ENCODE measurements at places on chromosomes 2 and 18.

DNA sequence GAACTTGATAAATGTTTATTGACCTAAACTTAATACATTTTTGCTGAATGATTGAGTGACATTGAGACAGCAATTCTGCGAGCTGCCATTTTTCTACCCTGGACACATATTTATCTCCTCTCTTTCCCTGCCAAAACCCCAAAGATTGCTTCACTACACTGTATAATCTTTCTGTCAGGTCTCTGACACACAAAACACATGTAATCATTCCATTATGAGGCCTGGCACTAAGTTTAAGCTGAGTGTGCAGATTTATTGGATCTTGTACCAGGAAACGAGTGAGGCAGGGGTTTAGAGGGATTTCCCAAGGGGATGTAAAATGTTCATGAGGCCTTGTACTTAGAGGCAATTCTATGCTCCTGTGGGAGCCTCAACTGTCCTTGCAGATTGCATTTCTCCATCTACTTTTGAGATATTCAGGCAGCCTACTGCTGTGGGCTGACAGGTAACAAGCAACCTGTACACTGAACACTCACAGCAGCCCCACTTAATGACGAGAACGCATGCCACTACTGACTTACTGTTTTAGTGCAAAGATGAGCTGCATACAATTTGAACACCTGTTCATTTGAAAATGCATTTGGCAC is 13.7 kb upstream of the OSR1 start:
- no peak for DNase-seq

DNA sequence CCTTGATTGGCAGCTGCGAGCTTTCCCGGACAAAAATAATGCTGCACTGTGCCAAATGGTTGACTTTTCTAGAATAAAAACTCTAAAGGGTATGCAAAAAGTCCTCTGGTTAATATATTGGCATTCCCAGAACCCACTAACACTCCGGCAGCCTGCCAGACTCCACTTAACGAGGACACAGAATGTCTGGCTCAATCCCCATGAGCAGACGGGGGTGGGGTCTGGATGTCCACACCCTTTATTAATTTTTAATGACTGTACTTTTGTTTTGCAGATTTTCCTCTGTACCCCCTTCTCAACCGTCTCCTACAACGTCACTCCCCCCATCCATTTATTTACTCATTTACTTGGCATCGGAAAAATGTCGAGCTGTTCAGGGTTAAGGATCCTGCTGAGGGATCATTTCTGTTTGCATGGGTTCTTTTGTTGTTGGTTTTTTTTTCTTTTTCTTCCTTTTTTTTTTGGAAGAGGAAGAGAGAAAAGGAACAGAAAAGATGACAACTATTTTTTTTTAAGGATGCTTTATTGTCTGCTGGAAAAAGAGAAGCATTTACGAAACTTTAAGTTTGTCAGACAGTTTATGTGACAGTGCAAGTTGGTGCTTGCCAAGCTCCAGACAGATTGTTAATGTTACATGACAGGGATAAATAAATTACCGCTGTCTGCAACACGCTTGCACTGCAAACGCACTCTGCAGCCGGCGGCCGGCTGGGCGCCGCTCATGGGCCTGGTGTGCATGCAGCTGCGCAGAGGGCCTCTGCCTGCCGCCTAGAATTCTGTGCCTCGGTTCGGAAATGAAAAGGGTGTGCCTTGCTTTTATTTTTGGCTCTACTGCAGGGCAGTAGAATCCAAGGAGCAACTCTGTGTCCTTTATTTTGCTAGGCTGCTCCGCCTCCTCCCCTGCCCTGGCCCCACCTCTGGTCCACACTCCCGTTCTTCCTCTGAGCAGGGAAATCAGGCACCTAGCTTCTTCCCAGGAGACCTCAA is 3.6 kb downstream of the LDLRAD4 start:
- DNase-seq: no peak

- DNase-seq: no peak
These were observed 6.1 kb upstream of the CCDC102B start for GRCh38 chr18:68791801-68792200.

DNA sequence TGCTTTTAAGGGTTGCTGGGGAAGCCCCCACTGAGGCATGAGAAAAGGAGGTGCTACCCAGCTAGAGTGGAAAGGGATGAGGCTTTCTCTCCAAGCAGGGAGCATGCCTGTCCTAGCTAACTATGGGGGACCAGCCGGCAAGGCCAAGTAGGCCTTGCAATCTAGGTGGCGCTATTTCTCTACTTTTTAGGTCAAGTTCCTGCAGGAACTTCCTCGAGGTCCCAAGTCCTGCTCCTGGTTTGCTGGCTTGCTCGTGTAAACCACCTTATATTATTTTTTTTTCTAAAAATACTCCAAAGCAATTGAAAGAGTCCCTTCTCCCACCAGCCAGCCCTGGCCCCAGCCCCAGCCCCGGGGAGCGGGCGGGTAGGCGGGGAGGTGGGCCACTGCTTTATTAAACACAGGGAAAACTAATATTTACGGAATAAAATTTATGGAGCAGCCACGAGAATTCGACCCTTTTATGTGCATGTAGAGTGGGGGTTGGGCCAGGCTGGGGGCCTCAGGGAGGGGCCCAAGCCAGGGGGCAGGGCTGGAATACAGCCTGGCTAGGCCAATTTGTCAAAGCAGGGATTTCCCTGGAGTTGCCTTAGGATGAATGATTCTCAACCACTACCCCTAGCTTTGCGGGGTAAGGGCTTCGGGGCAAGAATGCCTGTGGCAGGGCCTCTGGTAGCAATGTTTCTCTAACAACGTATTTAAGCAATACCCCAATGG is 12.8 kb upstream of the IHH start:
- DNase-seq: peak; percentile 35

DNA sequence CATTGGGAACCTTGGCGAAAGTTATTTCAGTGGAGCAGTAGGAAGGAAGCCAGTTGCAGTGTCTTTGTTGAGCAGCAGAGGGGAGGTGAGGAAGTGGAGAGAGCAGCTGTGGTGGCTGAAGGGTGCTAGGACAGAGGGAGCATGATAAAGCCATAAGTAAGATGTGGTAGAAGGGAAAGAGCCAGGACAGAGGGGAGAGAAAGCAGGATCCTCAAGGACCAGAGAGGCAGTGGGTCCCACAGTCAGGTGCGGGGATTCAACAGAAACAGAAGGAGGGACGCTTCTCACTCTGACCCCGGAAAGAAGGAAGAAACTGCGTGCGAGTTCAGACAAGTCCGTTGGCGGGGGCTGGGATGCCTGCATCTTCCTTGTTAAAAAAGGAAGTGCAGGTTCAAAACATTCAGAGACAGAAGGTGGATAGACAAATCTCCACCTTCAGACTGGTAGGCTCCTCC is at the start of gene CXCR2:
Gene CXCR2 (plus strand): TSS at position 403 of the 455 bp plus-strand sequence. CDS start 8,774 bp downstream, outside the sequence.
- no peak for DNase-seq

DNA sequence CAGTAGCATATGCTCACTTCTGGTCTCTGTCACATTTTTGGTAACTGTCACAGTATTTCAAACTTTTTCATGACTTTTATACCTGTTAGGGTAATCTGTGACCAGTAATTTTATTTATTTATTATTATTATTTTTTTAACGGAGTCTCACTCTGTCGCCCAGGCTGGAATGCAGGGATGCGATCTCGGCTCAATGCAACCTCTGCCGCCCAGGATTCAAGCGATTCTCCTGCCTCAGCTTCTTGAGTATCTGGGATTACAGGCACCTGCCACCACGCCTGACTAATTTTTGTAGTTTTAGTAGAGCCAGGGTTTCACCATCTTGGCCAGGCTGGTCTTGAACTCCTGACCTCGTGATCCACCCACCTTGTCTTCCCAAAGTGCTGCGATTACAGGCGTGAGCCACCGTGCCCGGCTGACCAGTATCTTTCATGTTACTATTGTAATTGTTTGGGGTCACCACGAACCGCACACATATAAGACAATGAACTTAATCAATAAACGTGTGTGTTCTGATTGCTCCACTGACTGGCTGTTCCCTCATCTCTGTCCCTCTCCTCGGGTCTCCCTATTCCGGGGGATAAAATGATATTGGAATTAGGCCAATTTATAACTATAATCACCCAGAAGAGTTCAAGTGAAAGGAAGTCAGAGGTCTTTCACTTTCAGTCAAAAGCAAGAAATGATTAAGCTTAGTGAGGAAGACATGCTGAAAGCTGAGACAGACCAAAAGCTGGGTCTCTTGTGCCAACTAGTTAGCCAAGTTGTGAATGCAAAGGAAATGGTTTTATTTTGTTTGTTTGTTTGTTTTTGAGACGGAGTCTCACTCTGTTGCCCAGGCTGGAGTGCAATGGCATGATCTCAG is 22.9 kb downstream of the TGIF1 start:
- DNase-seq: no peak

GRCh38 chr2:113175042-113175628 is 1.4 kb downstream of the PSD4 start:
- DNase-seq: no peak

DNA sequence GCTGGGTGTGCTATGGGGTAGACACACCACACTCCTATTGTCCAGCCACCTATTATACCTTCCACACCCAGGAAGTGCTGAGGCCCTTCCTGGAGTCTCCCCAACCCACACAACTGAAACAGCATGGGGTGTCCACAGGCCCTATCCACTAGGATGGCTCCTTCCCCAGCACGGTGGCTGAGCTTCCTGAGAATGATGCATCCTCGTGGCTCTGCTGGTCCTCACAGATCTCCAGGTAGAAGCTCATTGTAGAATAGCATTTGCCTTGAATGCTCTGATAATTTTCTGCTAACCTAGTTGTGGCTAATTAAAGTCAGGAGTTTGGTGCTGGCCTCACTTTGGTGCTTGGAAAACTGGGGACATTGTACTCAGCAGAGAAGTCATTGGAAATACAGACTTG is 182.6 kb downstream of the ANKRD30B start:
- no peak for DNase-seq

GRCh38 chr2:30722936-30723725 is 84.1 kb downstream of the CAPN13 start:
- no peak for DNase-seq

DNA sequence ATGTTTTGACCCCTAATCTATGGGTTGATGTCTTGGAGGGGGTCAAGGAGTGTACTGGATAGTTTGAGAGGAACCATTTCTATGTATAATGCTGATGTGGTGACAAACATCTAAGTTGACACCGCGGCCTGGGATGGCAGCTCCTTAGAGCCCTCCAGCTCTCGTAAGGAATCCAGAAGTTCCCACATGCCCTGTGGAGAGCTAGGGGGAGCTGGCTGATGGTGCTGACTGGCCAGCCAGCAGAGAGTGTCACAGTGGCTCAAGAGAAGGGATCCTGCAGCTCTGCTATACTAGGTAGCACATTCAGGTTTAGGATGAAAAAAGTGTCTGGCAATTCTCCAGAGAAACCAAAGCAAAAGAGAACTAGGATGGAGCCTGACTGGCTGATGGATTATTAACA is 842.2 kb upstream of the VRK2 start:
- DNase-seq: no peak

DNA sequence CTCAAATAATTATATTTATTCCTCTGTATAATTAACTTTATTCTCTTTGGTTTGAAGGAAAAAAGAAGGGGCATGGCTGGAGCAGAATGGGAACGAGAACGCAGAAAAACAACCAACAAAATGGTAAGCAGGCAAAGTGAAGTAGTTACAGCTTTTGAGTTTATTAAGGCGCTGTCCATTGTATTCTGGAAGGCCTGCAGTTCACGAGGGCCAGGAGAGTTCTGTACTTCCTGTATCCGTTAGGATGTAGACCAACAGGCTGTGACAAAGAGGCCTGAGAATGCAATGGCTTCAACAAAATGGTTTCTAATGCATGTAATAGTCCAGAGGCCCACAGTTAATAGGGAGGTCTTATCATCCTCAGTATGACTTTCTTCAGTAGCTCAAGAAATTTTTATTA is 32.5 kb upstream of the SP100 start:
- no peak for DNase-seq

Data from left renal pelvis (tissue), 4 donors.